ENCODE measurements at places on chromosomes 12 and 14.

DNA sequence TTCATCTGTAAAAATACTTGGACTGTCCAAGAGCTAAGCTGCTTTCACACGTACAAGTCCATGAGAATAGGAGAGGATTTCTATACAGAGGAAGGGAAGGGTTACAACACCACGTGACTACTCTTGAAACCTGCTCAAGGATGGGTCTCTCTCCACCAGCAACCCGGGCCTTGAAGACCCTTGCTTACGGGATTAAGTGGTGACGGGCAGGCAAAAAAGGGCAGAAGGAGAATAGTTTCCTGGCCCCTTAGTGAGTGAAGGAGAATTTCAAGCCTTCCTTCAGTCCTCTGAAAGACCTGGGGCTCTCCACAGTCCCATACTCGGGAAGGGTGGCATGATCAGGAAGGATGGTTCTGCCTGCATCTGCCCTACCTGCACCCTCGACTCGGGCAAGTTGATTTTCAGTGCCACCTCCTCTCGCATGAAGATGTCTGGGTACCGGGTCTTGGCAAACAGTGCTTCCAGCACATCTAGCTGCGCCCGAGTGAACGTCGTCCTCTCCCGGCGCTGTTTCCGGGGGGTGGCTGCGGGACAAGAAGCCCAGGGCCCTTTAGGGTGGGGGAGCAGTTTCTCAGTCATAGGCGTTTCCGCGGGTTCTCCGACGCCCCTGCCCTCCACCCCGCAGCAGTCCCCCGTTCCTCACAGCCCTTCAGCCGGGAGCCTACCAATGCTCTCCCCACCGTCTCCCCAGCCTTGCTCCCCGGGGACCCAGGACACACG is 6.3 kb downstream of the OTX2 start:
- DNase-seq, result no peak

- no peak for DNase-seq
Measured at GRCh38 chr12:56071648-56072047, 8.3 kb upstream of the ERBB3 start.

GRCh38 chr12:56425940-56426438 is 23.2 kb downstream of the TIMELESS start:
- DNase-seq, result no peak

- no peak for DNase-seq
Measured at GRCh38 chr14:51627313-51627712, 24.4 kb upstream of the FRMD6 start.

DNA sequence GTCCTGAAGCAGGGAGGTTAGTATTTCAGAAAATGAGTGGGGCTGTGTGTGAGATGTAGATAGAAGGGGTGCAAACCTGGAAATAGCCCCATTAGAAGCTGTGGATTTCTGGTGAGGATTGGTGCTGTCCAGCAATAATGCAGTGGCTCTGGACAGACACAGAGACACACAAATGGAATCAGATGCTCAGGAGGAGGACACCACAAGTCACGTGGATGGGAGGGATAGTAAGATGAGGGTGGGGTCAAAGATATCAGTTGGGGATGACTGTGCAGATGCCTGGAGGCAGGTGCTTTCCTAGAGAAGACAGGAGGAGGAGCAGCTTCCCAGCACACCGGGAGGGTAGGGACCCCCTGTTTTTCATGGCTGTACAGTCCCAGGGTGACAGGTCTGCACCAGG is 136.5 kb downstream of the PLXNC1 start:
- no peak for DNase-seq

DNA sequence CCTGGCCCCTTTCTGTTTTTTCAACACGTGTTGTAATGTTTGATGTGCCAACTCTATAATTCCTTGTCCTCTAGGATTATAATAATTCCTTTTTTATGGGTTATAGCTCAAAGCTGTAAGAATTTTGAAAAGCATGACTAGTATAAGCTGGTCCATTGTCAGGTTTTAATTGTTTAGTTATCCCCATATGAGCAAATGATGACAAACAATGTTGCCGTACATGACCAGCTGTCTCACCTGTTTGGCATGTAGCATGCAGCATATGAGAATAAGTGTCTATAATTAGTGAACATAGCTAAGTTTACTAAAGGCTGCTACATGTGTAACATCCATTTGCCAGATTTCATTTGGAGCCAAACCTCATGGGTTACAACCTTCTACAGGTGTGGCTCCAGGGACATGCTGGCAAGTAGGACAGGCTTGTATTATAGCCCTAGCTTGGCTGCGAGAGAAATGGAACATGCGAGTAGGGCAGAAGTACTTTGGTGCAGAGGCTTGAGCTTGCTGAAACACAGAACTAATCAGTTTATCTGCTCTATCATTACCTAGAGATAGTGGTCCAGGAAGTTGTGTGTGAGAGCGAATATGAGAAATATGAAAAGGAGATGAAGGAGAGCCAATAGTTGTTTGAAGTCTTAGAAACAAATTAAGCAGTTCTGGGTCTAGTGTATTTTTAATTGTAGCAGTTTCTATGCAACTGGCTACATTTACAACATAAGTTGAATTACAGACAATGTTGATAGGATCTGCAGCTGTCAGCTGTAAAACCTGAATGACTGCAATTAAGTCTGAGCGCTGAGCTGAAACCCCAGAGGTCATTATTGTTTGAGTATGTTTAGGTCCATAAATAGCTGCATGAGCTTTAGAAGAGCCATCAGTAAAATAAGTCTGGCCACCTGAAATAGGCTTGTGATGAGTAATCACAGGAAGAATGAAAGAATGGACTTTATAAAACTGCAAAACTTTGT is 22.6 kb upstream of the MAPKAPK5 start:
- no peak for DNase-seq
